ENCODE measurements at places on chromosomes 5 and 9.

DNA sequence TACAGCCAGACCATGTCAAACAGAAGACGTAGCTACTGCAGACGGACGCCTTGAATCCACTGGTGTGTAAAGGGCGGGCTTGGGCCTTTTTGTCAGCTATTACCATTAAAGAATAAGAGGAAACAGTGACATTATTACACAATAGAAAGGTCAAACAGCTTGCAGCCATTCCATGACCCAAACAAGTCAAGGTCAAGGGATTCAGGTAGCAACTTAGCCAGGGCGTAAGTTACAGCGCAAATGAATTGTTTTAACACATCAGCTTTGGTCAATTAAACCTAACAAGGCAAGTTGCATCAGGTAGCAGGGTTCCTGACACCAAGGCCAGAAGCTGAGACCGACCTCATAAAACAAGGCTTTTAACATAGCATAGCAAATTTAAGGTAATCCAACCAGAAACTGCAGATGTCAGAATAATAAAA is 15.3 kb downstream of the NFIB start:
- DNase-seq = no peak

DNA sequence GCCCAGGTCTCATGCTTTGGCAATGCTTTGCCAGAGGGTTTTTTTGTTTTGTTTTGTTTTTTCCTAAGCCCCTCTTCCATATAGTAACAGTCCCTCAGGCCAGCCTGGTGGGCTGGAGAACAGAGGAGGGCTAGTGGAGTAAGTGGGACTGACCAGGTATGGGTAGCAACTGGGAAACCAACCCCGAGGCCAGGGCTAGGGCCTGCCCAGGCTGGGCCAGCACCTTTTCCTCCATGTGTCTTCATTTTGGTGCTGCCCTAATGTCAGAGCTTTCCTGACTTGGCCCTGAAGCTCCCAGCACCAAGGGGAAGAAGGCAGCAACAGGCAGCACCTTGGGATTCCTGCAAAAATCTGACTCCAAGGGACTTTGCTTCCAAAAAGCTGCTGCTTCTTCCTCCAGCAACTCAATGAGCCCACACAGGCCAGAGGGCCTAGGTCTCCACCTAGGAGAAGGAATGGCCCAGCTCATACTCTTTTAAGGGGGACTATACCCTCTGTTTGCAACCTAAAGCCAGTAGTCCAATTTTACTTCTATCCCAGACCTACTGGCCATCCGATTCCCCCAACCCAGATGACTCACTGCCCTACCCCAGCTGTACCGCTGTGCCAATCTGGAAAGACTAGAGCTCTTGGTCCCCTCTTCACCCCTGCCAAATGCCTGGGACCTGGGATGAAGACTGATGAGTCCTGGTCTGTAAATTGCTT is 105.1 kb downstream of the PSD2 start:
- no peak for DNase-seq

- DNase-seq = no peak
Observed at GRCh38 chr5:90112033-90112692, 297.4 kb downstream of the CETN3 start.

DNA sequence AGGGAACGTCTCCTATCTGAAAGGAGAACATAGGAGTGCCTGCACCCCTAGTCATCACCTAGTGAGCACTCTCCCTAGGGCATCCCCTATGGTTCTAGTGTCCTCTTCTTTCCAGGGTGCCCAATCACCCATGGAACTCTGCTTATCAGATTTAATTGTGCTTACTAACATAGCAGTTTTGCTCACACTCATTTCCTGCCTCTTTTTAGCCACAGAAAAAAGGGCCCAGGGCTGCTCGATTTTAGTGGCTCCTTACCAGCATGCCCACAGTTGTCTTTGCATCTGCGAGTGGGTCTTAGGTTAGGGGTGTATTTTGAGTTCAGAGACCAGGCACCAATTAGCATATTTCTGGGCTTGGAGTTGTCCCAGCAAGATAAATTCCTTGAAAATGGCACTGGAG is 1110.2 kb downstream of the TAF11L14 start:
- no peak for DNase-seq

DNA sequence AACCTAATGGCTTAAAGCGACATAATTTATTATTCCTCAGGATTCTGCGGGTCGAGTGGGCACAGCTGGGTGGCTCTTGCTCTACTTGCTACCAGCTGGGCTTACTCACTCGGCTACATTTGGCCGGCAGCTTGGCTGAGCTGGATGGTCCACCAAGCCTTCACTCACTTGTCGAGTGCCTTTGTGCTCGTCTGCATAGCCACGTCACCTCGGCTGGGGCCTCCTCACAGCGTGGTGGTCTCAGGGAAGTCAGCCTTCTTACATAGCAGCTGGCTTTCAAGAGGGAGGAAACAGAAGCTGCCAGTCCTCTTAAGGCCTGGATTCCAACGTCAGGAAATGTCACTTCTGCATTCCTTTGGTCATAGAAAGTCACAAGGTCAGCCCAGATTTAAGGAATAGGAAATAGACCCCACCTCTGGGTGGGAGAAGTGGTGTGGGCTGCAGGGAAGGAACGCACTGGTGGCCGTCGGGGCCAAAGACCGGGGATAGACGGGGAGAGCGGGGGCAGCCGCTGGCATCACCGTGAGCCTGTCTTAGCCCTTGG is 75.1 kb upstream of the RUFY1 start:
- no peak for DNase-seq

DNA sequence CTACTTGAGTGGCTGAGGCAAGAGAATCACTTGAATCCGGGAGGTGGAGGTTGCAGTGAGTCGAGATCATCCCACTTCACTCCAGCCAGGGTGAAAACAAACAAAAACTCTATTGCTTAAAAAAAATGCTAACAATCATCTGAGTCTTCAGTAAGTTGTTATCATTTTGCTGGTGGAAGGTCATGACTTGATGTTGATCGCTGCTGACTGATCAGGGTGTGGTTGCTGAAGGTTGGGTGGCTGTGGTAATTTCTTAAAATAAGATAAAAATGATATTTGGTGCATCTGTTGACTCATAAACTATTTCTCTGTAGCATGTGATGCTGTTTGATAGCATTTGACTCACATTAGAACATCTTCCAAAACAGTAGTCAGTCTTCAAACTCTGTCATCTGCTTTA is 349.4 kb upstream of the PAPPA start:
- no peak for DNase-seq

DNA sequence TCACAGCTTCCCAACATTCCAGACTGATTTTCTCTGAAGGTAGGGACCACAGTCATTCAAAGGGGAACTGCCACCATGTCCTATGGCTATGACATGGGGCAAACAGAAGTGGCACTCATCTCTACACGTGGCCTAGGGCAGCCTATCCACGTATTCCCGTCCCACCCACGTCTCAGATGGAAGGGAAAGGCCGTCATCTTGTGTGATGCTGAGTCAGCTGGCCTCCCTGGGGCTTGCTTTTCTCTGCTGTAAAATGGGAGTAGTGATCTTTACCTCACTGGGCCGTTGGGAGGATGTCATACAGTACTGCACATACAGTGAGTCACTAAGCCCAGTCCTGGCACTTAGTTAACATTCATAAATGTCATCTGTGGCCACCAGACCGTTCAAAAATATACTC is 72.3 kb downstream of the RAPGEF1 start:
- no peak for DNase-seq

- no peak for DNase-seq
Observed at GRCh38 chr5:177495243-177496060, 2.0 kb downstream of the PDLIM7 start.
